ENCODE measurements at places on chromosomes 11 and 22.

GRCh38 chr22:27381960-27382742 is 419.4 kb downstream of the MN1 start:
- no peak for DNase-seq

- DNase-seq = no peak
Observed at GRCh38 chr11:76074148-76075095, 131.9 kb downstream of the WNT11 start.

- DNase-seq = no peak
Observed at GRCh38 chr22:27534720-27535125, 266.8 kb downstream of the MN1 start.

DNA sequence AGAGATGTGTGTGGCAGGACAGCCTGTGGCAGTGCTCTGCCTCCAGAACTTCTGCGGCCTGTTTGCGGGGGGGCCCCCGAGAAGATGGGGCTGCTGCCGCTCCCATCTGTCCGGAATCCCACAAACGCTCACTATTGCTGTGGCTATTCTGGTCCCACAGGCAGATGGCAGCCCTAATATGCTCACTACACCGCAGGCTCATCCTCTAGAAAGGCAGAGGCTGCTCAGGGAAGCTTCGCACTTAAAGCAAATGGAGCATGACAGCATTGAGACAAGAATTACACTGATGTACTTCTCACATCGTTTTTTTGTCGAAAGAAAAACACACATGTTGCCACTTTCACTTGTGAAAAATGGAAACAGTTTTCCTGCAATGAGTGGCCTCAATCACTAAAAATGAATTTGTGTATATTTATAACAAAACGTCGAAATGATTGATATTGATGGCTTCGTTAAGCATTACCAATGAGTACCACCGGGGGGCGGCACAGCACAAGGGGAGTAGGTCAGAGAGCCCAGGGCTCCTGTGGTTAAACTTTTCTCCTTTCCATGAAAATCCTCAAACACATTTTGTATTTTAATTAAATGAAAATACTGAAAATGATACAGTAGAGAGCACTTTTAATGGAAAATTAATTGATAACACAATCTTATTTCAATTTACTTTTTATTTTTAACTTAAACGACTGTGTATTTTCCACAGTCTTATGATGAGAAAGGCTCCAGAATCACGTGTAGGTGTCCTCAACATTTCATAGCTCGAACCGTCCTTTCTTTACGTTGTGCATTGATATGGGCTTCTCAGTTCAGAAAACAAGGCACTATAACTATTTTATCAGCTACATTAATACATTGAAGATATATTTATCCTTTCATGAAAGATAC is 69.1 kb downstream of the CTTN start:
- DNase-seq = no peak

- no peak for DNase-seq
Observed at GRCh38 chr11:21965221-21965620, 227.7 kb upstream of the ANO5 start.

GRCh38 chr11:111909378-111909777 is 2.2 kb downstream of the CRYAB start:
- no peak for DNase-seq

- no peak for DNase-seq
Observed at GRCh38 chr22:30183861-30184278, 62.7 kb downstream of the LIF start.

DNA sequence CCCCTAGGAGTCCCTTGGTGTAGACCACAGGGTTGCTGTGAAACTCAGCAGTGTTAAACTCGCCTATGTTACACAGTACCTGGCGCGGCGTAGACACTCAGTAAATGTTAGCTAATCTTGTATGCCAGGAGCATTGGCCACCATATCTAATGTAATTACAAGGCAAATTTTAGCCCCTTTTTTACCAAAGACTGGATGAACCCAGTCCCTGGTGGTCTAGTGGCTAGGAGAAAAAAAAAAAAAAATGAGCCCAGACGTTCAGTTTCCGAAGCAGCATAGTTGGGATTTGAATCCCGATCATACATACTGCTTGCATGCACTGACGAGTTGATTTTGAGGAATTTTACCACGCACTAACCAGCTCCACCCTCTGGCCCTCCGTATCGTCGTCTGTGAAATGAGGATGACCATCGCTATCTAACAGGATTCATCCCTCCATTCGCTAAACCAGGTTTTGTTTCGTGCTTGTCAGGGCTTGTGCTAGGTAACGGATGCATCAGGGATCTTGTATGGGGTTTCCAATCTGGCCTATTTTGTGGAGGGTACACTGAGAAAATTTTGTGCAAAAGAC is 688 bp downstream of the PTS start:
- no peak for DNase-seq

- DNase-seq = no peak
Observed at GRCh38 chr11:11733246-11733747, 108.5 kb upstream of the USP47 start.

DNA sequence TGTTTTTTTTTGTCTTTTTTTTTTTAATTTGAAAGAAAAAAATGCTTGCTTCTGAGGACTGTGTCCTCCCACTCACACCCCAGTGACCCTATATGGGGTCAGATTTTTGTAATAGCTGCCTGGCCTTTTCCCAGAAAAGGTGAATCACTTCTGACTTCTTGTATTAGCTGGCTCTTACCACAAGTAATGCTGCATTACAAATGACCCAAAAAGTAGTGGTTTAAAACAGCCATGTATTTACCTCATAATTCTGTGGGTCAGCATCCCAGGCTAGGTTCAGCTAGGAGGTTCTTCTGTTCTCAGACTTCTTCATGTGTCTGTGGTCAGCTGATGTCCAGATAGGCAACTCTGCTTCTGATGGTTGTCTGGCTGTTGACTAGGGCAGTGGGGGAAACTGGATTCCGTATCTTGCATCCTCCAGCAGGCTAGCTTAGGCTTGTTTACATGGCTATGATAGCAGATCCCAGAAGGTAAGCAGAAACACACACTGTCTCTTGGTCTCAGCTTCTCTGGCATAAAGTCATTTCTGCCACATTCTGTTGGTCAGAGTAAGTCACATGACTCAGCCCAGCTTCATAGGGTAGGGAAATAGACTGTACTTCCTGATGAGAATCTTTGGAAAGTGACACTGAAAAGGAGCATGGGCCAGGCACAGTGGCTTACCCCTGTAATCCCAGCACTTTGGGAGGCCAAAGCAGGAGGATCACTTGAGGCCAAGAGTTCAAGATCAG is 19.5 kb downstream of the LHFPL7 start:
- no peak for DNase-seq

DNA sequence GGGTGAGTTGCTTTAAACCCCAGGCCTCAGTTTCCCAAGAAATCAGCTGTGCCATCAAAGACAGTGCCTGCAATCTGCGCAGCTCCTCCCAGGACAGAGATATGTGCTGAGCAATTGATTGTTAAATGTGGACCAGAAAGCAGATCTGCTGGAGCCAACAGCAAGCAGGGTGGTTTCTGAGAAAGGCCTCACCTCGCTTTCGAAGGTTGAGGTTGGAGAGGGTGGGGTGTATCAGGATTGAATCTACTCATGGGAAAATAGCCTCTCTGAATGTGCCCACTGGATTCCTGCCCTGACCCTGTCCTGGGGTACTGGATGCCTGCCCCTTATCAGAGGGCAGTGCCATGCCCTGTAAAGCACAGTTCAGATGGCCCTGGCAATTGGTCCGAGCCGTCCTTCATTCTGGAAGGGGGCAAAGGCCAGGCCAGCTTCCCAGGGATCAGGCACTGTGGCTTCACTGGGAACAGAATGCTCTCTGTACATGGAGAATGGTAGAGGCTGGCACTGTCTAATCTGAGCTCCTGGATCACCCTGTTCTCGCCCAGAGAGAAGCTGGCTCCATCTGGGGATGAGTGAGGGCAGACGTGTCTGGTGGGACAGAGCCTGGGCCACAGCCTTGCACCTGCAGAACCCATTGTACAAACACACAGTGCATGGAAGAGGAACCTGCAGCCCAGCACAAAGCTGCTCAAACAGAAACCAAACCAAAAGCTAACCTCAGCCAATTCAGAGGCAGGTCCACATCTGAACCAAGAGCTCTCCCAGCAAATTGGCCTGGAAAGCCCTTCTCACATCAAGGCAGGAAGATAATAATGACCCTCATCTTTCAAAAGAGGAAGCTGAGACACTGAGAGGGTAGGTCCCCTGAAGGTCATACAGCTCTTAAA is 15.2 kb downstream of the DHCR7 start:
- no peak for DNase-seq

DNA sequence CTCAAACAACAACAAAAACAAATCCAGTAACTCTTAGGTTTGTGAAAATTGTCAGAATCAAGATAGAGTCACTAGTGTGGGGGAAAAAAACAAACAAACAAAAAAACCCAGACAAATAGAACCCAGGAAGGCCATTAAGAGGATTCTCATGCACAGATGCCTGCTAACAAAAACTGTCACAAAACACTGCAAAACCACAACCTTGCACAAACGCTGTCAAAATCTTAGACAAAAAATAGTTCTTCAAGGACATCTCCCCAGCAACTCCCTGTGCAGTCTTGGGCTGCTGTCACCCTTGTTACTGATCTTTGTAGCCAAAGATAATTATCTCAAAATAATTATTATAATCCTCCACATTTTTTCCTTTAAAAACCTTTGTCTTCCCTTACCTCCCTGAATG is 4.6 kb upstream of the ZBED5 start:
- no peak for DNase-seq

- no peak for DNase-seq
Observed at GRCh38 chr22:28560046-28560742, 119.4 kb downstream of the TTC28 start.

DNA sequence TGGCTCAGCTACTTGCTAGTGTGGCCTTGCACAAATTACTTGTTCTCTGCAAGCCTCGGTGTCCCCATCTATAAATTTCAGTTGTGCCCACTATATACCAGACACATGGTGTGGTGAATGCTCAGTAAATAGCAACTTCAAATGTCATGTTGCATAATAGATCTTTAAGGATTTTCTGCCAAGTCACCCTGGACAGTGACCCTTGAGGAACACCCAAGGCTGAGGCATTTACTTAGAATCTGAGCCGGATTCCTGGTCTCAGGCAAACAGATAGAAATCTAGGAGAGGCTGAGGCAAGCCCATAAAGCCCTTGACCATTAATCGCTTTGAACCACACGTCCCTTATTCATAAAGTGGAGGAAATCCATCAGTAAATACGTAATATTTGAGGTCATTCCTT is 9.7 kb downstream of the TEAD1 start:
- DNase-seq = no peak

DNA sequence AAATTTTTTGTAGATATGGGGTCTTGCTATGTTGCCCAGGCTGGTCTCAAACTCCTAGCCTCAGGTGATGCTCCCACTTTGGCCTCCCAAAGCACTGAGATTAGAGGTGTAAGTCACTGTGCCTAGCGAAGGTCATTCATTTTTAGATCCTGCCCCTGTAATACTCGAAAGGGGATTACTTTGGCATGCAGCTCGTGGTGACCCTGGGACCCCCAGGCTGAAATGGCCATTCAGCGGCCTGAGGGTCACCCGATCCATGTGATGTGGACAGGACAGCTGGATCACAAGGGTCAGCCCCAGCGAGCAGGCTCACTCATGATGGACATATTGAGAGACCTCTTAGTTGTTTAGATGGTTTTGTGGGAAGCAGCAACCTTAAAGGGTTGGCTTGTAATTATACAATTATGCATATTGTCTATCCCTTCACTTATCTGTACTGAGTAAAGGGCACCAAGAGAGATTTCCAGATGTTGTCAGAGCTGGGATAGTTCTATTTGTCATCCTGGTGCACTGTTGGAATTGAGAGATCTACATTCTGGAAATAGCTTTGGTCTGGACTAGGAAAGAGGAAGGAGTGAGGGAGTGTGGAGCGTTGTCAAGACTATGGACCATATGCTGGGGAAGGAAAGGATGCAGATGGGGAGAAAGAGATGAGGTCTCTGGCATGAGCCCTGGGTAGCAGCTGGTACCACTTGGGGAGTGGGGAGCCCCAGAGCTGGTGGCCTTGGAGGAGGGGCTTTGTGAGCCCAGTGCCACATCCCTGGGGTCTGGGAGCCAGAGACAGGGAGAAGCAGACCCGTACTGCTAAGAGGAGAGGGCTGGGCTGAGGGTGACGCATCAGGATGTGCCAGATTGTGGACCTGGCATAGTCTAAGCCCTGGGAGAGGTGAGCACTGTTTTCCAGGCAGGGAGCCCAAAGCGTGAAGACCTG is 15.5 kb downstream of the RHBDD3 start:
- no peak for DNase-seq

GRCh38 chr11:110712659-110713448 is 617 bp upstream of the ARHGAP20 start:
- DNase-seq = peak; percentile 8

DNA sequence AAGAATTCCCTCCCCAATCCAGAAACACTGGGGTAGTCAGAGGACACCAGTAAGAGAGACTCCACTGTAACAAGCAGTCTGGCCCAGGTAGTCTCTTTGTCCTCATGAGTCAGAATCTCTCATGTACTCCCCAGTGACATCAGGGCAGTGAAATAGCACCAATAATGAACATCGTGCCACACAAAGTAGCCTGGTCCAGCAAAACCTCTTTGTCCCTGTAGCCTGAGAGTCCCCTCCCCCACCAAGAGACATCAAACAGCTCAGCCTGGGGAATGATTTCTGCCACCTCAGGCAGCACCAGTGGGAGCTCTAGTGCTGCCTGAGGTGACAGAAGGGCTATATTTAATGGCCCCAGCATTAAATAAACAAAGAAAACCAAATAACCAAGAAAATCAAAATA is 88.1 kb downstream of the SBF2 start:
- no peak for DNase-seq

- no peak for DNase-seq
Observed at GRCh38 chr11:133239575-133239974, 292.7 kb downstream of the OPCML start.

DNA sequence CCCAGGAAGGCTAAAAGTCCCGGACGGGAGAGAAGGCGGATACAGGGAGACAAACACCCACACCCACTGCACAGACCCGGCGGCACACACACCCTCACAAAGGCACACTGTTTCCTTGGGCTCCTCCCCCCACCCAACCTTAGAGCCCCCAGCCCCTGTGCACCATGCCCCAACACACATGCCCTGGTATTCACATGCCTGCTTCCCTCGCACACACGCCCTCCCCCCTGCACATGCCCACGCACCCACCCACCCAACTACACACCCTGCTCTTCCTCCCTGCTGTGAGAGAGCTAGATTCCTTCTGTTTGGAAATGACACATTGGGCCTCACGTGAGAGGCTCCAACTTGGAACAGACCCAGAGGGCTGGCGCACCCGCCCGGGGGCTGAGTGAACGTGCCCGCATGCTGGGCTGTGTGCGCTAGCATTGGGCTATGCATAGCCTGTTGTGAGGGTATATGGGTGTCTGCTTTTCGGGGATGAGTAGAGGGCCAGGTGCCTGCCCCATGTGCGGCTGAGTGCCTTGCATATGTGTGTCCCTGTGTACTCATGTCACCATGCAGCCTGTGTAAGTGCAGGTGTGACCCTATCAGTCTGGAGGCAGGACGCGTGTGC is 518 bp upstream of the CHRM1 start:
- DNase-seq = no peak

Data from T-helper 1 cell (primary cell).